ENCODE measurements at places on chromosomes 13 and 19. TPM values are rescaled to one million over a fixed set of nuclear protein-coding genes. Genes with fewer than 3 reads are reported as not detected.

GRCh38 chr13:97160421-97160820, 61.7 kb upstream of the MBNL2 start:
- H3K4me3 ChIP-seq: no peak overlapping the region
- H3K27me3 ChIP-seq: no peaks in the 10 kb centered on the region
- no peaks in the 10 kb centered on the region for H3K4me1 ChIP-seq
- peaks cover 1% of the 10 kb centered on the region for H3K36me3 ChIP-seq
- DNase-seq: no peak

- no peaks in the 10 kb centered on the region for H3K36me3 ChIP-seq
- no peak overlapping the region for H3K27ac ChIP-seq
- DNase-seq: no peak
These were observed 19.4 kb downstream of the GJA3 start for GRCh38 chr13:20141238-20142022.

DNA sequence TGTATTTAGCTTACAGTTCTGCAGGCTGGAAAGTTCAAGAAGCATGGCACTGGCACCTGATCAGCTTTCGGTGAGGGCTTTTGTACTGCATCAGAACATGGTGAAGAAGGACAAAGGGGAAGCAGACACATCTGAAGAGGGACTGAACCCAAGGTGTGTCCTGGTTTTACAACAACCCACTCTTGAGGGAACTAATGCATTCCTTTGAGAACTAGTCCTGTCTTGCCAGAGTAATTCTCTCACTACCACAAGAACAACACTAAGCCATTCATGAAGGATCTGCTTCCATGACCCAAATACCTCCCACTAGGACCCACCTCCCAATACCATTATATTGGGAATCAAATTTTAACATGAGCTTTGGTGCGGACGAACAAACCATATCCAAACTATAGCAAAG, 93.6 kb downstream of the RFC3 start:
- DNase-seq: no peak
- no peaks in the 10 kb centered on the region for H3K4me1 ChIP-seq
- H3K27me3 ChIP-seq: no peaks in the 10 kb centered on the region
- H3K4me3 ChIP-seq: no peak overlapping the region
- no peak overlapping the region for H3K27ac ChIP-seq
- no peaks in the 10 kb centered on the region for H3K36me3 ChIP-seq

GRCh38 chr13:66965181-66965580, 265.0 kb downstream of the PCDH9 start:
- no peaks in the 10 kb centered on the region for H3K27me3 ChIP-seq
- H3K36me3 ChIP-seq: no peaks in the 10 kb centered on the region
- H3K4me3 ChIP-seq: no peak overlapping the region
- H3K27ac ChIP-seq: no peak overlapping the region

GRCh38 chr19:21256722-21257121, 72.5 kb downstream of the ZNF708 start:
- no peak overlapping the region for H3K27ac ChIP-seq
- H3K27me3 ChIP-seq: no peaks in the 10 kb centered on the region
- no peak overlapping the region for H3K4me3 ChIP-seq

DNA sequence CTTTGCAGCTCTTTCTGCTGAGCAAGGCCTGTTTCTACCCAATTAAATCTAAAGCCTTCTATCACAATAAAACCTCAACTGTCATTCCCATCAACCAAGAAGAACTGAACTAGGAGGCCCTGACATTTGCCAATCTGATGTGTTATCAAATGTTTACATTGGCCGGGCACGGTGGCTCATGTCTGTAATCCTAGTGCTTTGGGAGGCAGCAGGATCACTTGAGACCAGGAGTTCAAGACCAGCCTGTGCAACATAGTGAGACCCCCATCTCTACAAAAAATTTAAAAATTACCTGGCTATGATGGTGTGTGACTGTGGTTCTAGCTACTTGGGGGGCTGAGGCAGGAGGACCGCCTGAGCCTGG, 2.8 kb upstream of the FBXO17 start:
- H3K27ac ChIP-seq: no peak overlapping the region
- H3K4me1 ChIP-seq: peaks cover 20% of the 10 kb centered on the region
- no peak for DNase-seq
- no peak overlapping the region for H3K4me3 ChIP-seq
- H3K36me3 ChIP-seq: no peaks in the 10 kb centered on the region

- H3K27ac ChIP-seq: no peak within 1 kb of the TSS
- no peaks in the 10 kb centered on the region for H3K36me3 ChIP-seq
- peaks cover 4% of the 10 kb centered on the region for H3K4me1 ChIP-seq
- peak within 1 kb of the TSS; percentile 45 for H3K4me3 ChIP-seq
- H3K27me3 ChIP-seq: peaks cover 25% of the 10 kb centered on the region
These were observed at the start of gene NLRP12 for GRCh38 chr19:53824134-53824611. Gene NLRP12, minus strand, starts transcription at chr19:53824314. Its CDS starts 140 bp downstream, at chr19:53824174.

DNA sequence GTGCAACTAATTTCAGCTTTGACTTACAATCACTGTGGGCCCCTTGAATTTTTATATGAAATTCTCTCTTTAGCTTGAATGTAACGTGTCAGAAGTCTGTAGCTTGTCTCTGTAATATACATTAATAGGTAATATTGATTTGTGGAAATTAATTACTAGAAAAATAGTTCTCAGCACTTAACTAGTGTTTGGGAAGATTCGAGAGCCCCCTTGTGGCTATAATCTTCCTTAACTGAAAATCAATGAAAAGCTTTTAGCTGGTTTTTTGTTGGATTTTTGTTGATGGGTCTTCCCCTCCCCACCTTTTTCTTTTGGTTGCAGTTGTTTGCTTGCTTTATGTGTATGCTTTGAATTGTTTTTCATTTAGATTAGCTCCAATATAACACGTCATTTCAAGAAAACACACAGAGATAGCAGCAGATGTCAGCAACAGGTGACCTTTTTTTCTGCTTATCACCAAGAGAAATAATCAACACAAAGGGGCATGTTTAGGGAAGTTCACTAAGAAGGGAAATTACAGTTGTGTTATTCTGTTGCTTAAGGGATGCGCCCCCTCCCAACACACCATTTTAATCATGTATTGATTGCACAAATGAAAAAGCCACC, 176.8 kb downstream of the OXGR1 start:
- no peaks in the 10 kb centered on the region for H3K27me3 ChIP-seq
- H3K4me3 ChIP-seq: no peak overlapping the region
- no peaks in the 10 kb centered on the region for H3K4me1 ChIP-seq
- no peak overlapping the region for H3K27ac ChIP-seq

GRCh38 chr13:77729502-77730221, 32.2 kb downstream of the SLAIN1 start:
- DNase-seq: peak; percentile 69
- no peak overlapping the region for H3K4me3 ChIP-seq

DNA sequence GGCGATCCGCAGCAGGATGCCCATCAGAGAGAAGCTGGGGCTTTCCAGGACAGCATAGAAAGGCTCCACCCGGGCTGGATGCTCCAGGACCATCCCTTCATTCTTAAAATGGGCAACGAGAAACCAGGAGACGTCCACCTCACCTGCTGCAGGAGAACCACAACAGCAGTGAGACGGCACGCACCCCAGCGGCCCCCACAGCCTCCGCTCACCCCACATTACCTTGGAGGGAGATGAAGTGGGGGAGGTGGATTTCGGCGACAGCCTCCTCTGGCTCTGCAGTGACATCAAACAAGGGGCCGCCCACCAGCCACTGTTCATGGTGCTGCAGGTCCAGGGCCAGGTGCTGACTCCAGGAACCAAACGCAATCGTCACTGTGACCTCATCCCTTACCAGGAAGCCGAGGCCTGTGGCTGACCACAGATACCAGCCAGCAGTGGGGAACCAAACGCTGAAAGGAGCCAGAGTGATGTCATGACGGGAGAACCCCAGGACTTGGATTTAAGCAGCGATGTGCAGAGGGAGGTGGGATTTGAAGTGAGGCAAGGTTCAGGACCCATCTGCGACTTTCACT, 25.1 kb downstream of the CARD8 start:
- peaks cover 43% of the 10 kb centered on the region for H3K36me3 ChIP-seq
- H3K27ac ChIP-seq: peak overlapping the region; percentile 10
- no peak overlapping the region for H3K4me3 ChIP-seq

DNA sequence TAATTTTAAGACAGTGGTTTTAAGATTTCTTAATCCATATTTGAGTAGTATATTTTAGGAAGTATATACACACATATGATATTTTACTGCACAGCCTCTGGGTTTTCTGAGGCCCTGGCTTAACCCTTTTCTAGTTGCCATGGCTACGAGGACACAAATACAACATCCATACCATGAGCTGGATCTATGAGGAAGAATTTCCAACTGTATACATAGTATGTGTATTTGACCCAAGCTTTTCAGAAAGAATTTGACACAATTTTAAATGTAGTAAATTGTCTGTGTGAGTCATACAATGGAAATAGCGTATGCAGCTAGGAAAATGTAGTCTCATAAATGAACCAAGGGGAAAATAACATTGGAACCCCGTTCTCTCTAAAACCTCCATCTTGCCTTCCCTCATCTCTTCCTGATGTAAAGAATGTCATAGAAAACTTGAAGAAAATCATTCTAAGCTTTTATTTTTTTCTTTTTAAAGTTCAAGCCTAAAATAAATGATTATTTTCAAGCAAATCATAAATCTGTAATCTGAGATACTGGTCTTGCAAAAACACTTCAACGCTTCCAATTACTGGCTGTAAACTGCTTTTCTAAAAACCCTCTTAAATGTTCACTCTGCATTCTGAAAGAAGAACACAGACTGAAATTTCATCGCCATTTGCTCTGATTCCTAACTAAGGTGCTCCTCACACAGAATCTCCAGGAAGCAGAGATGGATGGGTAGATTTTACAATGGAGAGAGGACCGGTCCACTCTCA, 172.4 kb downstream of the LACC1 start:
- no peak overlapping the region for H3K27ac ChIP-seq
- no peak for DNase-seq
- H3K27me3 ChIP-seq: peaks cover 27% of the 10 kb centered on the region
- no peak overlapping the region for H3K4me3 ChIP-seq
- peaks cover 9% of the 10 kb centered on the region for H3K4me1 ChIP-seq
- no peaks in the 10 kb centered on the region for H3K36me3 ChIP-seq

DNA sequence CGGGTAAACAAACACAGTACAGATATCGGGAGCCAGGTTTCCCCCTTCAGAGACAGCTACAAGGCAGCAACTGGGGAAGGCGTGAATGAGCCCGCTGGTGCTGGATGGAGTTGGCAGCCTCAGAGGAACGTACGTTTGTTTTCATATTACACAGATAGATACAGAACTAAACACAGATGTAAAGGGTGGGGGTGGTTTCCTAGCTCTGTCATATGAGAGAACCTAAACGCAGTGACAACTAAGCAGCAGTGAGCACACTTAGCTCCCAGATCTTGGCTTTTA, 32.8 kb downstream of the MLLT1 start:
- H3K4me1 ChIP-seq: peaks cover 53% of the 10 kb centered on the region
- no peak overlapping the region for H3K27ac ChIP-seq
- no peak overlapping the region for H3K4me3 ChIP-seq
- H3K36me3 ChIP-seq: peaks cover 27% of the 10 kb centered on the region

DNA sequence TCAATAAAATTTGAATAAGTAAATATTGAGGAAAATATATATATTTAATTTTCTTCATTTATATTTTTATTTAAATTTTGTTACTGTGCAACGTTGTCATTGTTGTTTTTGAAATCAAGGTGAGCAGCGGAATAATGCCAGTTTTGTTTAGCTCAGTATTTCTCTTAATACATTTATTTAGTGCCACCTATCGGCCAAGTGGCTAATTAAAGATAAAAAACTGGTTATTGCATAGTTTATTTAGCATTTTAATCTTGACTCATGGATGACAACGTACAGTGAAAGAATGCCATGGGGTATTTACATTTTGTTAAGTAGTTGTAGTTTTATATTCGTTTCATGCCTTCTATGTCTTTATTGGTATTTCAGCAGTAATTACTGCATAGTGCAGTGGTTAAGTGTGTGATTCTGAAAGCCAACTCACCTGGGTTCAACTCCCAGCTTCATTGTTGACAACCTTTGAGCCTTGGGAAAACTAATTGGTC, 265.9 kb downstream of the MYO16 start:
- peaks cover 8% of the 10 kb centered on the region for H3K4me1 ChIP-seq
- no peaks in the 10 kb centered on the region for H3K36me3 ChIP-seq
- H3K27ac ChIP-seq: no peak overlapping the region
- no peak overlapping the region for H3K4me3 ChIP-seq

GRCh38 chr19:33447336-33448158, 74.0 kb downstream of the CEBPG start:
- no peak overlapping the region for H3K27ac ChIP-seq
- no peak for DNase-seq
- no peaks in the 10 kb centered on the region for H3K27me3 ChIP-seq
- H3K4me3 ChIP-seq: no peak overlapping the region

DNA sequence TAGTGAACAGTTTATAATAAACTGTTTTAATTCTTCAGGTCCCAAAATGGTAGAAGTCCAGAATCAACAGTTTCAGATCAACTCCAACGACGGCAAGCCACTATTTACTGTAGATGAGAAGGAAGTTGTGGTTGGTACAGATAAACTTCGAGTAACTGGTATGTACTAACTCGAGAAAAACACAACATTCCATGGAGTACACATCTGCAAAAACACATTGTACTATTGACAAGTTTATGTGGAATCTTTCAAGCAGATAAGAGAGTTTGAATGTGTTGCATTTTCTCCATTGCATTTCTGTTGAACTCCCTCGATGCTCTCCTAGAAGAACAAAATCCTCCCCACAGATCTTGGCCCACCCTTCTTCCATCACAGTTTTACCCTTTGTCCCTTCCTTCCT, 98.5 kb downstream of the SGCG start:
- H3K36me3 ChIP-seq: no peaks in the 10 kb centered on the region
- no peaks in the 10 kb centered on the region for H3K4me1 ChIP-seq
- peaks cover 10% of the 10 kb centered on the region for H3K27me3 ChIP-seq
- DNase-seq: no peak
- no peak overlapping the region for H3K4me3 ChIP-seq
- no peak overlapping the region for H3K27ac ChIP-seq

GRCh38 chr13:75506018-75506417, 24.0 kb upstream of the TBC1D4 start:
- DNase-seq: no peak
- no peaks in the 10 kb centered on the region for H3K4me1 ChIP-seq
- H3K36me3 ChIP-seq: no peaks in the 10 kb centered on the region

DNA sequence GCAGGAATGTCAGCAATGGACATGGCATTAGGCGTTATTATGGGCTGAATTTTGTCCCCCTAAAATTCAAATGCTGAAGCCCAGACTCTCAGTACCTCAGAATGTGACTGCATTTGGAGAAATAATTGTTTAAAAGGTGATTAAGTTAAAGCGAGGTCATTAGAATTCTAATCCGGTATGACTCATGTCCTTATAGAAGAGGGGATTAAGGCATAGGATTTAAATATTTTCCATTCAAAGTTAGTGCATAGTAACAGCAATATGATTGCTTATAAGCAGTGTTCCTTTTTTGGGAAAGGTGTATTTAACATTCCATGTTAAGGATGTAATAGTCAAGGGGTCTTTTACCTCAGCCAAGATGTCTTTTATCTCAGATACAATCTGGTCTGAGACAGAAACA, 95.5 kb downstream of the NHLRC3 start:
- peaks cover 22% of the 10 kb centered on the region for H3K27me3 ChIP-seq
- DNase-seq: no peak
- no peak overlapping the region for H3K4me3 ChIP-seq
- no peaks in the 10 kb centered on the region for H3K36me3 ChIP-seq

UPF3A gene
- 36.9 TPM for total RNA-seq

TDRD12 gene
- total RNA-seq: 0.25 TPM

ZNF865 gene
- 11.2 TPM for total RNA-seq

FARP1 gene
- total RNA-seq: 0.27 TPM

COG6 gene
- total RNA-seq: 21.2 TPM

C13orf42 gene
- not detected for total RNA-seq

FPR2 gene
- total RNA-seq: not detected

Measured in activated naive CD4-positive, alpha-beta T cell treated with anti-CD3 and anti-CD28 coated beads for 36 hours (primary cell).